Mesenteric fat pad (tissue), 1 donor: ENCODE measurements at places on chromosomes 13 and 19.

- DNase-seq: no peak
Observed at GRCh38 chr13:108383667-108384066, 114.1 kb downstream of the TNFSF13B start.

GRCh38 chr19:16521715-16522289 is 20.4 kb downstream of the CHERP start:
- no peak for DNase-seq

DNA sequence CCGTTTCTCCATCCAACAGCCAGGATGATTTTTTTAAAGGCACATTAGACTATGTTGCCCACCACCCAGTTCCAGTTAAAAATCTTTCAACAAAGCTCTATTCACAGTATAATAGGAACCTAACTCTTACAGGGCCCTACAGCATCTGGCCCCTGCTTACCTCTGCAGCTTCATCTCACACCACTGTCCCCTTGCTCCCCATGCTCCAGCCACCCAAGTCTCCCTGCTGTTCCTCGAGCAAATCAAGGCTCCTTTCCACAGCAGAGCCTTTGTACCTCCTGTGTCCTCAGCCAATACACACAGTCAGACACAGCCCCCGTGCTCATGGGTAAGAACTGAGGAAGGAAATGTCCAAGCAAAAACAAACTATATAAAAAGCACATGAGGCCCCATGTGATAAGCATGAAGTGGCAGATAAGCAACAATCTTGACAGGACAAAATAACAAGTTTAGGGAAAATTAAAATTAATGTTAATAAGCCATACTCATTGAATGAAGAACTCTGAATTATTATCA is 67.5 kb downstream of the TSC22D1 start:
- DNase-seq: no peak

DNA sequence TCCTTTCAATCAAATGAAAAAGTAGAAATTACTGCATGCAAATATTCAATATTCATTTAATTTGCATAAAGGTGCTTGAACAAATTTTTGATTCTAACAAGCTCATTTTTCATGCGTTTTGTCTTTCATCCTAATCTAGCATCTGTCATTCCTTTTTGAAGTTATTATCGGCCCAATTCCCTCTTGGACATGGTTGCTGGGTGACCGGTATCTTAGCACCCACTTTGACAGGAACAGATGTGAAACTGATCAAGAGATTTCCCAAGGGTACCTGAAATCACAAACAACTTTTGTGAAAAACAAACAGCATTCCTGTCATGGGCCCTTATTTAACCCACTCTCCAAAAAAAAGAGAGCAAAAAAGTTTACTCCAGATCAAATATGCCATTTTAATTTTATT is 13.3 kb downstream of the DACH1 start:
- no peak for DNase-seq

- no peak for DNase-seq
Observed at GRCh38 chr13:98632961-98633360, 56.1 kb upstream of the STK24 start.
